Stimulated activated CD4-positive, alpha-beta T cell treated with anti-CD3 and anti-CD28 coated beads, Interleukin-2, amount 100 ng/mL, for 4 hours (primary cell): ENCODE measurements at places on chromosomes 5 and 9.

DNA sequence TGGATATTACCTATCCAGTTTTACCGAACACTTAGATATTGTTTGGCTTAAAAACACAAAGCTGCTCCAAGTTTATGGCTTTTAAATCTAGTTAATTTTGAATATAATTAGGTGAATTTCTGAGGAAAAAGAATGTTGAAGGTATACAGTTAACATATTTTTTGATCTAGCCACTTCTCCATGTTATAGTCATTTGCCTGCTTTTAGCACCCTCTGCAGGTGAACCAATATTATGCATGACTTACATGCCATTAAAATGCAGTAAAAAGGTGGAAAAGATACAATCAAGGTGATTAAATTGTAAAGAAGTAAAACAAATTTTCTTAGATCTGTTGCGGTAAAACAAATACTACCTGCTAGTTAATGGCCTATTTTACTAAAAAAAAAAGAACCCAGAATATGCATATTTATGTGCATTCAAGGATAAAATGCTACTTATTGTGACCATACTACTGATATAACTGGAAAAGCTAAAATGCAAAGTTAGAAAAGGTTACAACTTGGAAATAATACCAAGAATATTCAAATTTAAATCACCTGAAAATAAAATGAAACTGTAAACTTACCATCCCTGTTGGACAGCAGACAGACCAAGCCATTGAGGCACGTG is 132.1 kb downstream of the AP3B1 start:
- no peak for DNase-seq

GRCh38 chr5:55324815-55325418 is 17.1 kb downstream of the MTREX start:
- DNase-seq, result no peak

GRCh38 chr9:86241216-86241615 is 18.2 kb downstream of the C9orf153 start:
- DNase-seq, result no peak

GRCh38 chr5:67085616-67086015 is 111.0 kb downstream of the CD180 start:
- DNase-seq, result no peak

- DNase-seq, result no peak
Observed at GRCh38 chr9:16986556-16986955, 116.1 kb upstream of the BNC2 start.

DNA sequence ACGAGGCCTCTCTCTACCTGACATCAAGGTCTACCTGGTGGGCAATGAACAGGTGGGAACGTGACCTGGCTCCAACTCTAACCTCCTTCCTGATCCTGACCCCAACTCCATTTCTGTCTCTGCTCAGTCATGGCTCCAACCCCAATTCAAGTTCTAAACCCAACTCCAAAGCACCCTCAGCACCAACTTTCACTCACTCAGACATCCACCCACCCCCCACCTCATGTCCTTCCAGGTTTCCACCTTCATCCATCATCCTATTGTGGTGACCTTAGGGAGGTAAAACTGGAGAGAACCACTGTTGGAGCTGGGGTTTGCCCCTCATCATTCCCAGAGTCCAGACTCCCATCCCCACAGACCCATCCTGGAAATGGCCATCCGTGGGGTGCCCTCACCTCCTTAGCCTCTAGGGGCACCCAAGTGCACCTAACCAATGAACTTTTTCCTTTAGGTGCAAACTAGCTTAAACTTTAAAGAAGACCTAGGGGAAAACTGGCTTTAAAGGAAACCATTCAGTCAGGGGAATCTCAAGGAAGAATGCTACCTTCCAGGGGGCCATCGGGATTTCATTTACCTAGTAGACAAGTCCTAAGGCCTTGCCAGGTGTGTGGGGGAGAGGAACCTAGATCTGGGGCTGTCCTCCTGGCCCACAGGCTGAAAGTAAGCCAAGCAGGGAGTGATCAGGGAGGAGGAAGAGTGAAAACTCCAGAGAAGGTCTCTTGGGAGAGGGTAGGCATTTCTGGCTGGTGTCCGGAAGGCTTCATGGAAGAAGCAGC is 11.3 kb downstream of the RGS14 start:
- no peak for DNase-seq

GRCh38 chr9:5186416-5187169 is 1.2 kb upstream of the INSL6 start:
- DNase-seq, result peak; percentile 31

DNA sequence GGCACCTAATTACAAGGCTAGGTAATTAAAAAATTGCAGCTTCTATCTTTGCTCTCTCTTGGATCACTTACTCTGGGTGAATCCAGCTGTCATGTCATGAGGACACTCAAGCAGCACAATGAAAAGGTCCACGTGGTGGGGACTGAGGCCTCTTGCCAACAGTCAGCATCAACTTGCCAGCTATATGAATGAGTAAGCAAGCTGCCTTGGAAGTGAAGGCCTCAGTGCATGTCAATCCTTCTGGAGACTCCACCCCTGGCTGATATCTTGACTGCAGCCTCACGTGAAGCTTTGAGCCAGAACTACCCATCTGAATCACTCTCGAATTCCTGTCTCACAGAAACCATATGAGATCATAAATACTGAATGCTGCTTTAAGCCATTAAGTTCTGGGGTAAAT is 140.5 kb downstream of the SNX18 start:
- DNase-seq, result no peak

DNA sequence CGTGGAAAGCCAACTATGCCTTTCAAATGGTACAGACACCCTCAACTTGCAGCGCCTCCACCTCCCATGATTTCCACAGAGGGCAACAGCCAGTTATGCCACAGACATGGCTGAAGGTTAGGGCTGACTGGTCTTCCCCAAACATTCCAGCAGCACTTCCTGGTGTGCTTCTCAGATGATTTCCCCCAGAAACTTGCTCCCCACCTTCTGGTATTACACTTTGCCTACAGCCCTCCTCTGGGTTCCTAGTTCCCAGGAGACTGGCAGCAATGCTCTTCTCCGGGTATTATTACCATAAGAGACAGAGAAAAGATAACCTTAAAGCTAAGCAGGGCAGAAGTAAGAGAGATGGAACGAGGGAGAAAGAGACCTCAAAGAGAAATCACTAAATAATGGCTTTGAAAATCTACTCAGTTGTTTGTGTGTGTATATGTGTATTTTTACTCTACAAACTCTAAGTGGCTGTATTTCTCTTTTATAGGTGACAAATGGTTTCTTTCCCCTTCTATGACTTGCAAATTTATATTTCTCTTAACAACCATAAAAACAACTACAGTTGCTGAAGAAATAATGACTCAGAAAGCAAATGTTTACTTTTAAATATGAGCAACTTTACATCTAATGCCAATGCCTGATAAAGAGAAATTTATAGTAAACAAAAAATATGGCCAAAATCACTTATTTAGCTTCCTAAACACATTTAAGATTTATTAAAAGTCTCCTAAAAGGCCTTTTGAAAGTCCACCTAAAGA is 133.8 kb downstream of the PDE4D start:
- no peak for DNase-seq

- DNase-seq, result no peak
Observed at GRCh38 chr9:107237873-107238272, 45.2 kb upstream of the RAD23B start.

- no peak for DNase-seq
Observed at GRCh38 chr5:169754737-169755136, 117.7 kb downstream of the DOCK2 start.

- peak; percentile 2 for DNase-seq
Observed at GRCh38 chr5:41925555-41925951, 472 bp downstream of the FBXO4 start.

- DNase-seq, result no peak
Observed at GRCh38 chr5:60856066-60856465, 12.0 kb upstream of the ELOVL7 start.

GRCh38 chr5:140150201-140150600 is 24.5 kb downstream of the IGIP start:
- DNase-seq, result no peak

DNA sequence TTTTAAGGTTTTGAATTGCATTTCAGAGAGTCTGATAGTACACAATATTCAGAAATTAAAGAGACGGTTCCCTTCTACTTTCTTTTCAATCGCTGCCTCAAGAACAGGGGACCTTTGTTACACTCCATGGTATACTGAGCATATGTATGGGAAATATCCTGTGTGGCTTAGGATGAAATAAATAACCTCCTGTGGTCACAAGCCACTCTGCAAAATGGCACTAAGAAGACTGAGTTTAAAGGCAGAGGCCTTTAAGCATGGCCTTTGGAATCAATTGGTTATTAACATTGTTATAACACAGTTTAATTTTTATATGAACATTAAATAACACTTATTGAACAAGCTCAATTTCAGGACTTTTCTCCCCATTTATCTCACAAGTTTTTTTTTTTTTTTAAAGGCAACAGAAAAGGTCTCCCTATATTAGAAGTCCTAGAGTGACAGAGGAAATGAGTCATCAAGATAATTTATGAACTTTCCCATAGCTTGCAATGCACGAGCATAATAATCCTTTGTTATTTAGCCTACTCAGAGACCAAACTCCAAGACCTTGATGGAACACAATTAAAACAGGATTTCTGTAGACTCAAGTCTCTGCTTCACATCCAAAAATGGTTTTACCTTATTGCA is 341.9 kb downstream of the TMEM167A start:
- DNase-seq, result no peak

DNA sequence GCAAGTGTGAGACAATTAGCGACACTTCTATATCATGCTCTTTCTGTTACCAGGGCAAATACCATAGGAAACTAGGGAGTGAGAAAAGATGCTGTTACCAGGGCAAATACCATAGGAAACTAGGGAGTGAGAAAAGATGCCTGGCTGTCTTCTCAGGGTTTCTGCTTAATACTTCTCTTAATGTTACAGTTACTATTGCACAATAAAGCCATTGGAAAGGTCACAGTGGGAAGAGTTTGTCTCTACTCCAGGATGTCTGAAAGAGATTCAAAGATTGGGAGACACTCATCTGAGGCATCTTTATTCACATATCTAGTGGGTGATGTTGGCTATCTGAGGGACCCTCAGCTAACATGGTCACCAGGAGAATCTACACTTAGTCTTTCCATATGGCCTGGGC is 431.7 kb upstream of the POU5F2 start:
- no peak for DNase-seq

GRCh38 chr9:2791246-2791645 is 52.6 kb downstream of the PUM3 start:
- no peak for DNase-seq

DNA sequence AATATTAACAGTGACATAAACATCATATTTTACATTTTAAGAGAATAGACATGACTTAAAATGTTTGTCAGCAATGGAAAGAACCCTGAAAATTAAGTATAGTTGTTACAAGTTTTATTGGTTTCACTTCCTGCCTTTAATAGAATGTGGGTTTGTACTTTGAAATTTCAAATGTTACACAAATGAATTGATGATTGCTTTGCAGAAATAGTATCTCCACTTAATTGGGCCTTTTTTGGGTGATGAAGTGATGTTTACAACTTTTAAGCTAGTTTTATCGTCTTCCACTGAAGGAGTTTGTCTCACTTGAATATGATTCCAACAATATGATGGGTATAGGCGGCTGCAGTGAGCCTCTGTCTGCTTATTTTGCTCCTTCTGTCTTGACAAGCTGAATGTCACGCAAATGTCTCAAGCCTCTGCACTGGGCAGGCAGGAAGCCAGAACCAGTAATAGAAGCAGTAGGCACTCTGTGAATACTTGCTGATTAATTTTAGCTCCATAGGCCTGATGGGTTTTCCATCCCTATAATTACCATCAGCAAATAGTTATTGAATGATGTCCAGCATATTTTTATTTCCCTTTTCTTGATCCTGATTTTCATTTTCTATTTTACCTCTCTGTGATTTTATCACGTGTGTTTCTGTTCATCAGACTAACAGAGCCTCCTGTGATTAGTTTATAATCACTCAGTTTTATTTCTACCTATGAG is 10.6 kb upstream of the NR3C1 start:
- no peak for DNase-seq

DNA sequence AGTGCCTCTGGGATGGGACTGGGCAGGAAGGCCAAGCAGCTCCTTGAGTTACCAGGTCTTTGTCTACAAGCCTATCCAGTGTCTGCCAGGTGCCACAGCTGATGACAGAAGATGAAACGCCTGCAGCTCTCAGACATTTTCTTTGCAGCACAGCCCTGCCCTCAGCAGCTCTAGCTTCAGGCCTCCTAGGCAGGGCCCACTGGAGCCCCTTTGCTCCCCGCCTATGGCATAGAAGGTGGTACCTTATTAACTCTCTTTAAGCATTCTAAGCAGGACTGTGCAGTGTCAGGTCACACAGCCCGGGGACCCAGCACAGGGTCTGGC is 1.3 kb upstream of the SKP1 start:
- no peak for DNase-seq

DNA sequence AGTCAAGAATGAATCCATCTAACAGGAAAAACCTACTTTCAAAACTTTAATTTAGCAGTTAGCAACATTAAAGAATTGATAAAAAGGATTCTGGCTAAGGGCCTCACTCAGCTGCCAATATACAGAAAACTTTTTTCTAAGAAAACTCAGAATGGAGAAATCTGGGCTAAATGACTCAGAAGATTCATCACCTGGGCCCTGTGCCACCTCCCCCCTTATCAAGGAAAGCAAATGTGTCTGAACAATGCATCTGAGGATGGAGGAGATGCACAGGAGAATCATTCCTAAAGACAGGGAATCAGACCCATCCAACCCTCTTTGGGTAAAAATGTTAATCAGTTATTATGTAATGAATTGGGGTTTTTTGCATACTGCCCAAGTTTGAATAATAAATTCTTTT is 592.0 kb upstream of the DMAC1 start:
- no peak for DNase-seq

GRCh38 chr9:106947106-106947900 is 84.3 kb downstream of the ZNF462 start:
- DNase-seq, result no peak

DNA sequence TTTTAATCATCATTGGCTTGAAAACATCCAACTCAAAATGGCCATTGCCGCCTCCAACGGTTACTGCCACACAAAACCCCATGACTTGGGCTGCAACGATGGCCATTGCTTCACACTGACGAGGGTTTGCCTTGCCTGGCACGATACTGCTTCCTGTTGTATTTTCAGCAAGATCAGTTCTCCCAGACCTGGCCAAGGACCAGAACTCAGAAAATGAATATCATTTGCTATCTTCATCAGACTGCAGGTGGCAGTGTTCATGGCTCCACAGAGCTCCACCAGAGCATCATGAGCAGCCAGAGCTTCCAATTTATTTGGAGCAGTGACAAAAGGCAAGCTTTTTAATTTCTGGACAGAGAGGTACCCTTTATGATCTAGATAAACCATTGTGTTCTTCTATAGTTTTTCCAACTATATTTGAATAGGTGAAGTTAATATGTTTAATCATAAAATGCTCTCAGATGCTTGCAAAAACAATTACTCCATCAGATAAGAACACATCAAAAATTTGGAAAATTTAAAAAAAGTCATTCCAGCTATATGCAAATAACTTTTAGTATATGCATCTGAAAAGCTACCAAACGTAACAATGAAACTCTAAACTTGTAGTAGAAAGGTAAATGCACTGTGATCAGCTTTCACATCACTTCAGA is 10.4 kb downstream of the AMACR start:
- peak; percentile 9 for DNase-seq

- no peak for DNase-seq
Observed at GRCh38 chr5:178361657-178362445, 129.2 kb upstream of the PHYKPL start.

GRCh38 chr9:128250839-128251731 is 24.7 kb downstream of the GOLGA2 start:
- no peak for DNase-seq

GRCh38 chr5:151022511-151023018 is 2.2 kb downstream of the GPX3 start:
- no peak for DNase-seq

GRCh38 chr9:114693248-114693855 is 11.4 kb upstream of the TEX48 start:
- no peak for DNase-seq
